Skeletal muscle cell (primary cell): ENCODE measurements at places on chromosomes 2 and 18.

DNA sequence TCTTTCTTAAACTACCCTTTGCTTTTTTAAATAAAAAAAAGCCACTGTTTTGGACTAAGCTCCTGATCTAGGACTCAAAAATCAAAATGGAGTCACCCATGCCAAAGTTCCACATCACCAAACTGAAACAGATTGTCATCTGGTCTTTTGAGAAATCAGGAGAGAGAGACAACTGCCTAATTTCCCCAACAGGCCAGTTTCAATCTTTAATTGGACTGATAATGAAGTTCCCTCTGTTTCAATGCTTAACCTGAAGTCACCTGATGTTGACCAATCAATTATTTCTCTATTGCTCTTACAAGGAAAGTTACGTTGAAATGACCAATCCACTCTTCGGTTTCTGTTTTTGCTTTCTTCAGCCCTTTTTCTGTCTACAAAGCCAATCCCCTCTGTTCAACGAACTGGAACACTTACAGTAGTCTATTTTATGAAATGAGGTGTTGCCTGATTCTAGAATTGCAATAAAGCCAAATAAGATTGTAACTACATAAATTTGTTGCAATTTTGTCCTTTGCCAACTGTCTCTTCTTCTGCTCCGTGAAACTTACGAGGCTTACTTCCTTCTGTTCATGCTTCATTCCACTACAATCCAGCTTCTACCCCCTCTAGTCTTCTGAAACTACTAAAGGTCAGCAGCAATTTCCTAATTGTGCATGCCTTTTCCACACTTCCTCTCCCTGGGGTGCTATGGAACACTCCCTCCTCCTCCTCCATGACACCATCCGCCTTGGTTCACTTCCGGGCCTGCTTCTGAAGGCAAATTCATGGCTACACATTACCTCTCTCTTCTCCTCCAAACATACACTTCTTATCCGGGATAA is 95.2 kb upstream of the CD302 start:
- no peak for DNase-seq

DNA sequence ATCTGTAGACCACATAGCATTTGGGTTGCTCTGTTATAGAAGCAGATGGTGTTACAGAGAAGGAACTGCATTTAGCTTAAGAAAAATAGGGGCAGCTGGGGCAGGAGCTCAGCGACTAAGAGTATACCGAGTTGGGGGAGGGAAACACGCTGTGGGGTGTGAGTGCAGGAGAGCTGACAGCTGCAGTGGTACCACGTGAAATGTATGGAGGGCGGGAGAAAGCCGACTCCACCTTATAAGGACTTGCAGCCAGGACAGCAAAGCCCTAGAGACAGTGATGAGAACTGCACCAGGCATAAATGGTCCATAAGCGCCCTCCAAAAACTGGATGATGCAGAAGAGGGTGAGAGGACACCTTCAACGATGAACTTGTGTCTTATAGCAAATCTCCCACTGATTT is 237.6 kb downstream of the PRKCE start:
- DNase-seq: peak; percentile 36

GRCh38 chr2:98886066-98886554 is 49.9 kb downstream of the CRACDL start:
- no peak for DNase-seq

DNA sequence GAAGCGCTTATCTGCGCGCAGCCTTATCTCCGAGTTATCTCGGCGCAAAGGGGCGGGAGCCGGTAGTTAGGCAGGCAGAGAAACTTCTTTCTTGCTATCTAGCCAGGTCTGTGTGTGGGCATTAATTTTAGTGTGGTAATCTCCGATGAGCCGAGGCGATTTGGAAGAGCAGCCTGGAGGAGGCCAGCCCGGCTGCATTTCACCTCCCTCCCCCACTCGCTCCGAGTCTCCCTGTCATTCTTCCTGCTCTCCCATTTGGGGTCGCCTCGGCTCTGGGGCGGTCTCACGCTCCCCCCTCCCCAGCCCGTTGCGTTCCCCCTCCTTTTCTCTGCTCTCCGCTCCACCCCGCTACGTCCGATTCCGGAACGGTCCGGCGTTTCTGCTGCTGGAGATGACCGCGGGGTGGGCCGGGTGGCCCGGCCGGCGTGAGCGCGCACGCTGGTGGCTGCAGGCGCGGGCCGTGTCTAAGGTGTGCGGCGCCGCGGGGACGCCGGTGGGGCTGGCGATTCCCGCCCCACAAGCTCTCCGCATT is 566 bp downstream of the GATA6 start:
- DNase-seq: no peak

GRCh38 chr18:79030680-79031079 is 38.5 kb upstream of the ATP9B start:
- DNase-seq: no peak

DNA sequence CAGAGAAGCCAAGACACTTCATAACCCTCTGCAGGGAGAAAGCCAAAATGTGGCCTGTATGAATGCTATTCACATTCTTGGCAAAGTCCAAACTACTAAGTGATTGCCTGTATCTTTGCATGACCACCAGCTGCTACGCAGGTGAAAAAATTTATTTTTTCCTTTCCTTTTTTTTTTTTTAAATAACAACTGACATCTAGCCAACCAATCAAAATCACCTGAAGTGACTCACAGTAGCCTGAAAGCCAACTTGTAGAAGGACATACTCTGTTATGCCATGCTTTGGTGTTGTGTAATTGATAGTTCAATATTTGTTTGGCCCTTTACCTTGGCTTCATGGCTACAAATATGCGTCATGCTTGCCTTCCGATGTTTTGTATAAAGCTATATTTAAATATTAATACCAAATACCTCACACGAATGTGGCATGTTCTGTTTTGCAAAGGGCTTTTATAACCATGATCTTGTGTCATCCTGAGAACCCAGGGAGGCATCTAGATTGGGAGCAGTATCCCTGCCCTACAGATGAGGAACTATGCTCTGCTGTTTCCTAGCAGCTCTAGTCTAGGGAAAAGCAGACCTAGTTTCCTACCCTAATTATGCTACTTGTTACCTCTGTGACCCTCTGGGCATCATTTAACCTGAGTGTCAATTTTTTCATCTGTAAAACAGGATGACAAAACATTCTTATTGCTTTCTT is 102.1 kb downstream of the MYOM1 start:
- no peak for DNase-seq

GRCh38 chr2:234199996-234200395 is 149.5 kb downstream of the SPP2 start:
- no peak for DNase-seq

- DNase-seq: no peak
These were observed 75.5 kb upstream of the KLF7 start for GRCh38 chr2:207241198-207241597.

- no peak for DNase-seq
These were observed 434.7 kb downstream of the NRXN1 start for GRCh38 chr2:50597206-50597605.

DNA sequence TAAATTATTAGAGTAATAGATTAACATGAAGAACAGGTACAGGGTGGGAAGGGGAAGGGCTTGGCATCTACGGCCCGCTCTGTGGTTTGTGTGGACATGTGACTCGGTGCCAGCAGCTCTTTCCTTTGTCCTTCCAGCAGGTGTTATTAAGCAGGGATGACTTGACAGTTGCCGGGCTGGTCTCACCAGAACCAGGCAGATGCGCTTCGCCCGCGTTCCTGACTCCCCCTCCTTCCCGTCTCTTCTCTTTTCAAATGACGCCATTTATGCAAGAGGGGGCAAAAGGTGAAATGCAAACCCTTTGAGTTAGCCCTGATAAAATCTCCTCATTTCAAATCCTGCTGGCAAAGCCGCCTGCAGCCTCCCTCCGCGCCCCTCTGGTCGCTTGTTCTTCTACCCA is 38.9 kb upstream of the MGAT4A start:
- no peak for DNase-seq

DNA sequence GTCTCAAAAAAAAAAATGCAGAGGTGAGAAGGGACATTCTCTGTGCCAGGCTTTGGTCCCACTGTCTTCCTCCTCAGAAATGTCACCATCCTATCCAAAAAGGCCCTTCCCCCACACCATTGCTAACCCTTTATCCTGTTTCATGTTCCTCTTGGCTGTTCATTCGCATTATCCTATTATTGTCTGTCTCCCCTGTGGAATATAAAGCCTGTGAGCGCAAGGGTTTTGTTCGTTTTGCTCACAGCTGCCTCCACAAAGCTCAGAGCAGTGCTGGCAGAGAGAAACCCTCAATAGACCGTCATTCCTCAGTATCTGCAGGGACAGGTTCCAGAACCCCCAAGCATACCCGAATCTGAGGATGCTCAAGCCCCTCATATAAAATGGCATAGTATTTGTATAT is 91.8 kb downstream of the LOXHD1 start:
- no peak for DNase-seq

DNA sequence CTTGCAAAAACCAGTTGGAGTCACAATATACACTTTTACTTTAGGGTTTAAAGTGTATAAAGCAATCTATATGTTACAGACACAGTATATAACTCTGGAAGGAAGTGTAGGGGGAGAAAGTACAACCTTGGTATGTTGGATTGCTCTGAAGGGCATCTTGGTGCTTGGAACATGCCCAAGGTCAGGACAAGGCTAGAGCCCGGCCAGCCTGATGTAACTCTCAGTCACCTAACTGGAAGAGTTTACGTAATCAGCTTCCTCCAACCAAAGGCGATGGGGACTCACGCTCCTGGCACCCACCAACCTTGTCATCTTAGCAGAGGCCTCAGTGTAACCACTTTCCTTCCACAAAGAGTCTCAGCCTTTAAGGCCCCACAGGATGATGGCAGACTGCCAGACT is 181.1 kb upstream of the ACAA2 start:
- DNase-seq: no peak

GRCh38 chr2:15599994-15600393 is 8.3 kb downstream of the DDX1 start:
- no peak for DNase-seq

GRCh38 chr2:70705160-70705850 is 62.7 kb downstream of the ADD2 start:
- no peak for DNase-seq

DNA sequence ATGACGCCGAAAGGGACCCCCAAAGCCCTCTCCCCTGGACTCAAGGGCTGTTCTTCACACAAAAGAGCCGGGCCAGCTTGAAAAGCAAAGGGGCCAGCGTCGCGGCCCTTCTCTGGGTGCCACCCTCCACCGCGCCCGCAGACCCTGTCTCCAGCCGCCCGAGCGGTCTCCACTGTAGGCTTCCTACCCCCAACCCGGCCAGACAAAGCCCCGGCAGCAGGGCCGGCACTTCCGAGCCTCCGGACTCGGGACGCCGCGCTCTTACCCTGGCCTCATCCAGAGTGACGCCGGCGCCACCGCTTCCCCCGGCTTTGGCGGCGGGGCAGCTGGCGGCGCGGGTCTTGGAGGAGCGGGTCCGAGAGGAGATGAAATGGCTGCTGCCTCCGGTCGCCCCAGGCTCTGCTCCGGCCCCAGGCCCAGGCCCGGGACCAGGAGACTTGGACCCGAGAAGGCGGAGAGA is 603 bp downstream of the ATAD2B start:
- no peak for DNase-seq

DNA sequence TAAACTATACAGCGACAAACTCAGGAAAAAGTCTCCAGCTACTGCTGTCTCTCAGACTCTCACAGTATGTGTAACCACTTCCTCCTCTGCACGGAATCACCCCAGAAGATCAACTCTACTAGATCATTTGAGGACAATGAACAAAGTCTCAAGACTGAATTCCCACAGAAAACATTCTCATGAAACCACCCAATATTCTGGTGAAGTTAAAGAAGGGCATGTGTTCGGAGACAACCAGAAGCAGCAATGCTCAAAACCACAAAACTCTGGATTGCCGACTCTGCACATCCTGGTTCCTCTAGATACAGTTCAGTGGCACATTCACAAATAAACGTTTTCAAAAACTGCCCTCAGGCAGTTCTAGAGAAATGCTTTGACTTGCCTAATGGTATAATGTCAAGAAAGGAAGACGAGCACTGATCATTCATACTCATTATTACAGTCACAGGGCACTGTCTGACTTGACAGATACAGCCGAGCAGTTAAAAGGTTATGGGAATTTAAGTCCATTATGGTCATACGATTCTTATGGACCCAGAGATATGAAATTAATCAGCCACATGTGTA is 91.9 kb upstream of the STK17B start:
- DNase-seq: no peak

DNA sequence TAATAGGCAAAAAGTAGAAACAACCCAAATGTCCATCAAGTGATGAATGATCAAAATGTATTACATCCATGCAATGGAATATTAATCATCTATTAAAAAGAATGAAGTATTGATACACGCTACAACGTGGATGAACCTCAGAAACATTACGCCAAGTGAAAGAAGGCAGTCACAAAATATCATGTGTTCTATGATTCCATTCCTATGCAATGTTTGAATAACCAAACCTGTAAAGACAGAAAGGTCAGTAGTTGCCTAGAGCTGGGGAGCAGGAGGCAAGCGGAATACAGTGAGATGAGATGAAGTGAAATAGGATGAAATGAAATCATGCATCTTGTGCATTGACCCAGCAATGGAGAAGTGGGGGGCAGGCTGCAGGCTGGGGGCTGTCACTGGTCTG is 17.9 kb upstream of the COL6A3 start:
- DNase-seq: no peak

DNA sequence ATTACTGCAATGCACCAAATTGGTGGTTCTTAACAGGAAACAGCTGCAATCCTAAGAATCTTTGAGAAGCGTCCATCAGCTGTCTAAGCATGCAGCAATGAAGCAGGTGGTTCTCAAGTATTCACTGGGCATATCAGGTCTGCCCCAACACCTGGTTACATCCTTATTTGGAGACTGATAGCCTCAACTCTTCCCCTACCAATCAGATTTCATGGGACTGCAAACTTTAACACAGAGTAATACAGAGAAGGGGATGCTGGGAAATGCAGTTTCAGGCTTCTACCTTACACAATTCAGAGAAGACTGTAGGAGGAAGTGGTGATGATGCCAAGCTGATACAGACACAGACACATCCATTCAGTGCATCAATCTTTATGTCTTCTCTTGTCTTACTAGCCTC is 240.5 kb downstream of the BCL2 start:
- DNase-seq: no peak

DNA sequence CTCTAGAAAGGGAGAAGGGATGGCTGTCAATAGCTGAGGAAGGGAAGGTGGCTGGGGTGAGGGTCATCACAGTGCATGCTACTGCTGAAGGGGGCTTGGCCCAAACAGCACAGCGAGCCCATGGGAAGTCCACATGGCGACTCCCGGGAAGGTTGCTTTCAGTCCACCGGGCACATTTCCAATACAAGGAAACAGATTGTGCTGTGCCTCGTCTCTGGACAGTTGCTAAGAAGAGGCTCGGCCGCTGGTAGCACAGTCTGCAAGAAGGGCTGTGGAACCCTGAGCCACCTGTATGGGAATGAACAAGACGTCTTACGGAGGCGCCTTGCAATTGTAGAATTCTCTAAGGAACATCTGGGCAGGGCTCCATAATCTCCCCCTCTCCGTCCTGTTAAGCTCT is 123.1 kb downstream of the CELF4 start:
- DNase-seq: no peak

- DNase-seq: no peak
These were observed 39.5 kb downstream of the ACSL3 start for GRCh38 chr2:222900354-222900753.

GRCh38 chr2:219998714-219999227 is 371.3 kb downstream of the SLC4A3 start:
- DNase-seq: no peak
